ENCODE measurements at places on chromosomes 7 and 10.

DNA sequence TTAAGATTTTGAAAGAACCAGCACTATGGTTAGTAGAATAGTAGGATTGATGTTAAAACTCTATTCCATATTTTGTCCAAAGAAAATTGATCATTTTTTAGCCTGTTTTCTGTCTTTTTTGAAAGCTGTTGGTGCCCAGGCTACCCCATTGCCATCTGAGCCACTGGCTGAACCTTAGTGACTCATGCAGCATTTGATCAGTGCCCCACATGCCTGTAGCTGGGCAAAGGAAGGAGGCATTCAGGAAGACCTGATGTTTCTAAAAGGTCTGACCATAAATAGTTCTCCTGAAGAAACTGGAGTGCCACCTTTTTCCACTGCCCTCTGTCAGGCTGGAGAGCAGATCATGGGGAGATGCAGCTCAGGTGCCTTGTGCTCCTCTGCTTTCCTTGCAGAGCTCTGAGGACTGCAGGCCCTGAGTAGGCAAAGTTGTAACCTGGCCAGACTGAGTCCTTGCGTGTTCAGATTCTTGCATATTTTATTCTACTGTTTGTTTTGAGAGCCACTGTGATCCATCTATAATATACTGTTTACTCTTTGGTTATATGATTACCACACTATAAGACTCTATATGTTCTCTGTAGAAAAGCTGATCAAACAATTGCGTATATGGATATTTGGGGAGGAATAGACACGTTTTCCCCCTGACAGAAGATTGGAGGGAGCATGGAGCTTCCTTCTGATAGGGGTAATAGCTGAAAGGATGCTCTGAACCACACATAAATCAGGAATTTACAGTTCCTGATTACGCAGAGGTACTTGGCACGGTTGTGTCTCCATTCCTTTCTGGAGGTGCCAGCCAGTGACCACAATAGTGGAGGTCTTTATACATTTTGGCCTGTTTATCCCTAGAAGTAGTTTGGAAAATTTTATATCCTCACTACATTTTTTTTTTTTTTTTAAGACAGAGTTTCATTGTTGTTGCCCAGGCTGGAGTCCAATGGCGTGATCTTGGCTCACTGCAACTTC lies 48.9 kb upstream of the GJD4 start:
- no peak for DNase-seq

- no peak for DNase-seq
Observed at GRCh38 chr10:54368984-54369383, 432.0 kb downstream of the PCDH15 start.

DNA sequence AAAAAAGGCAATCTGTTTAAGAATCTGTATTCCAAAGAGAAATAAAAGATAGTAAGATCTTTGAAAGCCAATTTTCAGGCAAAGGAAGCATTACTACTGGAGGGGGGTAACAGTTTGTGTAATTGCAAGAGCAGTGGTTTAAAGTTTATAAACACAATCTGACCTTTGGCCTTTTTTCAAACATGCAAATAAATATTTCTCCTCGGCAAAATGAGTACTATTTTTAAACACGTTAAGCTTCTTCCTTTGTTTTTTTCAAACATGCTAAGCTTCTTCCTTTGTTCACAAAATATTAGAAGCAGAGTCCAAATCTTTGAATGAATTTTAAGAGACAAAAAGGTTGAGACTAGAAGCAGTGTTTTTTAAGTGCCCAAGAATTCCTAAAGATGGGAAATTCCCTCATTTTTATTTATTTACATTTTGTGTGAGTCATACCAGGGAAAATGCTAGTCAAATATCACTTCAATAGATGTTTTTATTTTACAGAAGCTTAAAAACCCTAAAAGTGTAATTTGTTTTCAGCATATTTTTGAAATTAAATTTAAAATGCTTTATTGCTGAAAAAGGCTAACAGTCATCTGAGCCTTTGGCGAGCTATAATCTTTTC lies 229.3 kb downstream of the GPR37 start:
- no peak for DNase-seq

GRCh38 chr10:76719006-76719405 lies 918.6 kb downstream of the KCNMA1 start:
- no peak for DNase-seq

- no peak for DNase-seq
Observed at GRCh38 chr10:77104459-77104980, 533.1 kb downstream of the KCNMA1 start.

Data from CMK (cell line).